ACHN (cell line): ENCODE measurements at places on chromosomes 16 and 17.

GRCh38 chr16:76541070-76541469, 263.9 kb downstream of the CNTNAP4 start:
- no peak for DNase-seq

- DNase-seq = no peak
Observed at GRCh38 chr17:71777048-71777640, 343.7 kb upstream of the SOX9 start.

DNA sequence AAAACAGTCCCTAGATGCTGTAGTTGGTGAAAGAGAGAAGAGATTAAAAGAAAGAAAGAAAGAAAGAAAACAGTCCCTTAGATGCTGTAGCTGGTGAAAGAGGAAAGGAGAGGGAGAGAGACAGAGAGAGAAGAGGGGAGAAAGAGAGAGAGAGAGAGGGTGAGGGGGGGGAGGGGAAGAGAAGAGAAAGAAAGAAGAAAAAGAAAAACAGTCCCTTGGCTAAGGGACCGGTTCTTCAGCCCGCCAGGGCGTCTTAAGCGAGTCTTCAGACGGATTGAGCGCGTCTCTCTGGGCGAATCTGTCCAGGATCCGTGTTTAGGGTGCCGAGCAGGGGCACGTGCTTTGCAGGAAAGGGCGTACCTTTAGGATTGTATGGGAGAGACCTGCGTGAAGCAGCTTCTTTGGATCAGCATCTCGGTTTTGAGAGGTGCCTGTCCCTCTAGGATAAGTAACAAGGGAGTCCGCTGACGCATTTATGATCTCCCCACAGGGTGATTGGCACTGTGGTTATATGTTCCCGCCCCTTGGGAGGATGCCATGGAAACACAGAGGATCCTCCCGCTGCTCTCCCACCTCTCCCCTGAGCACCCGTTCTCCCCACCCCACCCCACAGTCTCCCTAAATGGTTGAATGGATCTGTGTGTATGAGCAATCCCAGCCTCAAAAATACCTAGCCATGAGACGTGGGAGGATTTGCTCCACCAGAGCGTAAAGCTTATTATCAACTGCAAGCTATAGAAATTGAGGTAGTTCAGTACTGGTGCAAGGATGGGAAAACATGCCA, 16.7 kb downstream of the GNGT2 start:
- DNase-seq = peak; percentile 99

DNA sequence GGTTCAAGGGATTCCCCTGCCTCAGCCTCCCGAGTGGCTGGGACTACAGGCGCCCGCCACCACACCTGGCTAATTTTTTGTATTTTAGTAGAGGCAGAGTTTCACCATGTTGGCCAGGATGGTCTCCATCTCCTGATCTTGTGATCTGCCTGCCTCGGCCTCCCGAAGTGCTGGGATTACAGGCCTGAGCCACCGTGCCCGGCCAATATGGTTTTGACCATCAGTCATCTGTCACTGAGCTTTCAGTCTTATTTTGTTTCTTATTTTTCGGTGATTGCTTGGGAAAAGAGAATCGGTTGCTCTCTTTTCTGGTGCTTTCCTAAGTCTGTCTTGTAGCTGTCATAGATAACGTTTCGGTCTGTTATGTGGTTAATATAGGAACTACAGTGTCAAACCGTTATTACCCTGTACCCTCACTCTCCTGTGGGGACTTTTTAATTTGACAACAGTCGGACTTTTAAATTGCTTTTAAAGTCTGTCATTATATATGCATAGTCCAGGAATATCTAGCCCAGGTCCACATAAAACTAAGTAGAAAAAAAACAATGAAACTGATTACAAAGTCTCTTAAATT, 453.4 kb downstream of the KCNJ18 start:
- DNase-seq = no peak

- no peak for DNase-seq
Observed at GRCh38 chr16:78743556-78743955, 644.1 kb downstream of the WWOX start.

DNA sequence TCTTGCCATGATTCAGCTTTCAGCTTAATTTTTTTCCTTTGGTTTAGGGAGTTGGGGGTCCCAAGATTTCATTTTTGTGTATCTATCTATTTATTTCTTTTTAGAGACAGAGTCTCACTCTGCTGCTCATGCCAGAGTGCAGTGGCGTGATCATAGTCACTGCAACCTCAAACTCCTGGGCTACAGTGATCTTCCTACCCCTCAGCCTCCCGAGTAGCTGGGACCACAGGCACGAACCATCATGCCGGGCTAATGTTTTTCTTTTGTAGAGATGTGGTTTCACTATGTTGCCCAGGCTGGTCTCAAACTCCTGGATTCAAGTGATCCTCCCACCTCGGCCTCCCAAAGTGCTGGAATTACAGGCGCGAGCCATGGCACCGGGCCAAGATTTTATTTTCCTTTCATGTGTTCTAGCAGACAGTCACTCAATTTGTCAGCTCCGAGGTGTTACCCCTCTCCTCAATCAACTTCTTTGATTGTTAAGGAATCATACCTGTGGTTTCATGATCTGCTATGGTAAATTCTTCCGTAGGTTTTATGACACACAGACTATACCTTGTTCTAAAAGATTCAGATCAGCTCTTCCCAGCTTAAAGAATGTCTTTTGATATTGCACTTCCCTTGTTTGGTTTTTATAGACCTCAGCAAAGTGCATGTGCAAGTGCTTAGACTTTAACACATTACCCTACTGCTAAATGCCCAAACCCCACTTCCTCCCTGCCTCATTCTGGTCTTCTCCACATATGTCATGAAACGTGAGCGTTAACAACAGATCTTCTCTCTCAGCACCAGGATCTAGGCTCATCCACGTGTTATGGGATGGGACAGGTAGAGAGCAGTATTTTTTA, 13.0 kb downstream of the UNC45B start:
- no peak for DNase-seq

GRCh38 chr16:23699100-23699499, 13.9 kb downstream of the ERN2 start:
- no peak for DNase-seq

- DNase-seq = no peak
Observed at GRCh38 chr16:842061-842476, 41.5 kb upstream of the GNG13 start.

- DNase-seq = peak; percentile 81
Observed at GRCh38 chr17:45098869-45099616, 33.3 kb downstream of the PLCD3 start.

- DNase-seq = no peak
Observed at GRCh38 chr17:56735842-56736241, 97.9 kb downstream of the C17orf67 start.

DNA sequence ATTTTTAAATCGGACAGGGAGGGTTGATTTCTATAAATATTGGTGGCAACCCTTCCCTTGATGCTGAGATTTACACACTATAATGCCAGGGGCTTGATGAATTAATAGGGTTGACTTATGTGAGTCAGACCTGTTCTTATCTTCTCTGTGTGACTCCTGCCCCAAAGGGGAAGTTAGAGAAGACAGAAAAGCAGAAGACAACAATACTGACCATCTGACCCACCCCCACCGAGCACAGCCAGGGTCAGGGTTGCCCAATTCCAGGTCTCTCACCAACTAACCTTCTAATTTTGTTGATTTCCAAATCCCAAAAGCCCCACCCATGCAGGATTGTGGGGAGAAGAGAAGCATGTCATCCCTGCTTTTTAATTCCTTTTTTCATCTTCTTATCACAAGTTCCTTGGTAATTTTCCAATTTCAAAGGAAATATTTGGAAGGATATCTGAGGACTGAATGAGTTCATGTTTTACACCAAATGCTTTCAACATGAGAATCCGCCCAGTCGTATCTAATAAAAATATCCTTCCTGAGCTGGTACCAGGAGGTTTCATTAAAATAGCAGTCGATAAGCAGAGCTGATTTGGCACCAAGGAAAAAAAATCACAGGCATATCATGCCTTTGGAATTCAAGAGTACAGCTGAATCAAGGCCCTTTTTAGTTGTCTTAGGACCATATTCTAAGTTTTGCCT, 603.4 kb upstream of the CDH11 start:
- DNase-seq = no peak

GRCh38 chr17:17206913-17207335, 791 bp upstream of the PLD6 start:
- no peak for DNase-seq

DNA sequence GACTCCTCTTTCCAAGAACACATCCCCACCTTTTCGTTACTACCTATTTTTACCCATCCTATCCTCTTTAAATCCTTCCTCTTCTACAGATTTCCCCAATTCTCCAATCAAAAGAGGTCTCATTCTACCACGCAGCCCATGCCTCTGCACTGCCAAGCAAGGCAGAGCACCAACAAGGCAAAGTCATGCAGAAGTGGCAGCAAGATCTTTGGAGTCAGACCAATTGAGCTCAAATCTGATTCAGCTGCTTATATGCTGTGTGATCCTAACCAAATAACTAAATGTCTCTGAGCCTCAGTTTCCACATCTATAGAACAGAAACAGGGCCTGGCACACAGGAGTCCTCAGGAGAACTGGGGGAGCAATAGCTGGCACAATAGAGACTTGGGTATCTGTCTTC, 41.0 kb downstream of the TOM1L2 start:
- no peak for DNase-seq

DNA sequence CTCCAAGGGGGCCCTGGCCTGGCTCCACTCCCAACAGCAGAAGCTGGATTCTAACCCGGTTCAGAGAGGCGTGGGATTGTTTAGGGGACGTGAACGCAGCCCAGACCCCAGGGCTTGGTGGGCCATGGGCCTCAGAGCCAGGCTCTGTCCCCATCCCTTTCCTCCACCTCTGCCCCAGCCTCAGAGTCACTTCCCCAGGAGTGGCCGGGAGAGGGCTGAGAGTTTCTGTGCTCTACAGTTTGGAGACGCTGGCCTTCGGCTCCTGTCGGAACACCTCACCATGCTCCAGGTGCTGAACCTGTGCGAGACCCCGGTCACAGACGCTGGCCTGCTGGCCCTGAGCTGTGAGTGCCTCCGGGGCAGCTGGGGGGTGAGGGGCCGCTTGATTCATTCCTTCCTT, 73.8 kb upstream of the PLCG2 start:
- no peak for DNase-seq

DNA sequence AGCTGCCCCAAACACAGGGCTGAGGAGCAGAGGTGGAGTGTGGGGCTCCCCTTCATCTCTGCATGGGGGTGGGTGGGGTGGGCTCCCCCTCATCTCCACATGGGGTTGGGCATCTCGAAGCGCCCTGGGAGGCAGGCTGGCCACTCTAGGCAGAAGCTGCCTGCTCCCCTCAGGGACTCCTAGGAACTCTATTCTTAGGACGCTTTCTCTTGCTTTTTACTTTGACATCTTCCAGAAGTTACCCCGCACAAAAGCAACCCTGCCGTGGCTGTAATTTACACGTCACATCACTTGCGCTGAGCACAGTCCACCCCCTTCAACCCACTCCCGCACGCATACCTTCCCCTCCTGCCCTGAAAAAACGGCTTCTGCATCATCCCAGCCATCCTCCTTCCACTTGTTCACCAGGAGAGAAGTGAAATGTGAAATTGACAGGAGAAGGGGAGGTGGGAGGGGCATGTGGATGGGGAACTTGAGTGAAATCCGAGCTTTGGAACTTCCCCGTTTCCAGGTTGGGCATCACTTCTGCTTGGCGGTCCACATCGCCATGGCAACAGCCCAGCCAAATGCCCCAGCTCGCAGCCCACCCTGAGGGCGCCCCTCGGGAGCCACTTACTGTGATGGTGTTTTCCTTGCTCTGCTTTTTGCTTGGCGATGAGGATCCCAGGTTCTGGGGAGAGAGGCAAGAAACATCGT, 53.7 kb upstream of the RCVRN start:
- no peak for DNase-seq

GRCh38 chr17:57271821-57272220, 15.5 kb downstream of the MSI2 start:
- DNase-seq = no peak

GRCh38 chr17:45291171-45291805, 25.5 kb downstream of the MAP3K14 start:
- DNase-seq = no peak

DNA sequence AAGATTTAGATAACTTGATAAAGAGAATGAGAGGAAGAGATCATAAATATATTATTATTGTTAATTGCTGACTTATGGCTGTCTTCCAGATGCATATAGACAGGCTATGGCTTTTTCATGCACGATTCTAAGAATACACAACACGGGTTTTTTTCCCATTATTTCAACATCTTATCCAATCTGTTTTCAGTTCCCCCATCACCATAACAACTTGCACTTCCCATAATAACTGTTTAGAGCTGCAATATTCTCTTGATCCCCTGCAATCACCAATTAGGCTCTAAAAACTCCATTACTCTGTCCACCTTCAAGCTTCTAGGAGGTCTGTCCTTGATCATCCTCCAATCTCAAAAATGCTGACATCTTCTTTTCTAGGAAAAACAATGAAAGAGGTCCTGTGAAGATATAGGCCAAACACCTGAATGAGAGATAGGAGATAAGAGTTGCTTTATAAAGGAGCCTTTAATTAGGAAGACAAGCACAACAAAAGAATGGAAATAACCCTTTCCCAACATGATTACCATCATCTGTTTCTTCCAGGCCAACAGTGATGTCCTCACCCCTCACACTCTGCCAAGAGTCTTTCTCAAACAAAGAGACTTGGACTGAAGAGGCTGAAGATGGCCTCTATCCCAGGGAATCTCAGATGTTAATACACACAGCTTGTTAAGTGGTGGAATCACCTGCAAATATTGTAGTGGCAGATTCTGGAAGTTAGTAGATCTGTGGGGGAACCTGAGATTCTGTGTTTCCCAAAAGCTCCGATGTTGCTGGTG, 32.2 kb upstream of the CCL2 start:
- no peak for DNase-seq
